Activated CD8-positive, alpha-beta T cell treated with anti-CD3 and anti-CD28 coated beads, Interleukin-2, amount 10 ng/mL, durations not matched to agents 7 days and 5 days (primary cell): ENCODE measurements at places on chromosomes 13 and 19.

DNA sequence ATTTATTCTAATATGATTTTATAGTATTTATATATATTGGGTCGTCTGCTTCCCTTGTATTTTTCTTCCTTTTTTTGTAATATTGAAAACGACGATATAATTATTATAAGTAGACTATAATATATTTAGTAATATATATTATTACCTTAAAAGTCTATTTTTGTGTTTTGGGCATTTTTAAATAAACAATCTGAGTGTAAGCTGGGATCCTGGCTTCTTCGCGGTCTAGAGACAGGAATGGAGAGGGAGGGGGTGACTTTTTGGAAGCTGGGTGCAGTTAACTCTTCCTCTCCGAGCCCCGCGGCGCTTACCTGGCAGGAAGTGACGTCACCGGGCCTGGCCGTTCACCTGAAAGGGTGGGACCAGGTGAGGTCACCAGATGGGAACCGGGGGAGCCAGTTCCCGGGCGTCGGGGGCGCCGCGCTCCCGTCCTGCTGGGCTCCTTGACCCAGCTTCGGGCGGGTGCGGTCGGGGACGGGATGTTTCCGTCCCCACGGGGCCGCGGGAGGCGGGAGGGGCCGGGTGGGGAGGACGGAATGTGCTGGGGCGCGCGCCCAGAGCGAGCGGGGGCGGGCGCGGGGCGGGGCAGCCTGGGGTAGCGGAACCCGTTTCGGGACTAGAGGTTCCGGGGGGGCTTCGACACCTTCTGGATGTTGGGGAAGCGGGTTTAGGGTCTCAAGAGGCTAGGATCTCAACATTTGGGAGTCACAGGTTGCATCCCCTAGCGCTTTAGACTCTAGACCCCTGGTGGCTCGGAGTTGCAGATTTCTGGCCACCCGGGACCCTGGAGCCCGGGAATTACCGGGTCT, 2.8 kb downstream of the ZFP36 start:
- peak; percentile 90 for DNase-seq

DNA sequence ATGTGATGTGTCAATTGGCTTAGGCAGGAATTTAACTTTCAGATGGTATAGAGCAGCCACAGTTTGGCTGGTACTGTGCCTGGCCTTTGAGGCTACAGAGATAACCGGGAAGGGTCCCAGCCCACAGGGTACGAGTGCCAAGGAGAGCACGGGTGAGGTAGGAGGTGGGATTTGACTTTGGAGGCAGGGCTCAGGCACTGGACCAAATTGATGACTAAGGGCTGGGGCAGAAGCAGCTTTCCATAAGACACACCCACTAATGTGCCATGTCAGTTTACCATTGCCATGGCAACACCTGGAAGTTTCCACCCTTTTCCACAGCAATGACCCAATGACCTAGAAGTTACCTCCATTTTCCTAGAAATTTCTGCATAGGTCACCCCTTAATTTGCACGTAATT, 466.2 kb downstream of the TSHZ3 start:
- DNase-seq: no peak

DNA sequence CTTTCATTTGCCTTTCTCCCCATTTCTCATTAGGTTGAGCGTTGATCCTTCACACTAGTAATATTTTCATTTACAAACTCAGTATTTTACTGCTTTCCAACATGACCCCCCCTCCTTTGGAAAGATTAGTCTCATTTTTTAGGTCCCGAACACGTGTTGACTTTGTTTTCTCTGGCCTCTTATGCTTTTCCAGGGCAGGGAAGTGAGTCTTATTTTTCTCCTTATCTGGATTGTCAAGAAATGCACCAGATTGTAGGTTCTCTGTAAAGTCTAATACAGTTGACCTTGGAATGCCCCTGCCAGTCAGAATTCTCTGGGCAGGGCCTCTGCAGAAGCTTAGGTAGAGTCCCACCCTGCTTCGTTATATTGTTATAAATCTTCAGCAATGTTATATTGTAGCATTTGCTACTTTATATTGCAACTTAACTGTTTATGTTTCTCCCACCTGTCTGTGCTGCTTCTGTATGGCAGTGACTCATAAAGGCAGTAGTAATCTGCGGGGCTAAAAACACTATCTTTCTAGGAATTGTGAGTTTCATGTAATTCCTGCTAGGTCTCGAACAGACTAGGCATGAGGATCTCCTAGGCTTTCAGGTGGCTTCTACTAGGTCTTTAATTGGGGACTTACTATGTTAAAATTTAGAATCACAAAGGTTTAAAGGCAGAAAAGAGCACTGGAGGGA, 2.0 kb downstream of the TDRD3 start:
- no peak for DNase-seq

DNA sequence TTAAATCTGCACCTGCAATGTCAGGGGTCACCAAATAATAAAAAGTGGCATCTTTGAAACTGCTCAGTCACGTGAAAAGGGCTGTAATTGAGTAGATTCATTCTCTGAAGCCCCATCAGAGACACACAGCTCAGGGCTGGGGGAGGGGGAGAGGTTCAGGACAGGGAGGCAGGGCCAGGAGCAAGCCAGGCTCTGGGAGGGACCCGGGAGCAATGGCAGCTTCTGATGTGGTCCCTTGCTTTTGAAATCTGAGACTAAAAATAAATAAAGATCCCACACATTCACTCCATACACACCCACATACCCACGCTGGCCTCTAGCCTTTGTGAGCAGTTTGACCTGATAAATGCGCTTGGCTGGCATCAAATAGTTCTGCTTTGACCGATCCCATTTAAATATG, 32.8 kb downstream of the GSX1 start:
- no peak for DNase-seq

DNA sequence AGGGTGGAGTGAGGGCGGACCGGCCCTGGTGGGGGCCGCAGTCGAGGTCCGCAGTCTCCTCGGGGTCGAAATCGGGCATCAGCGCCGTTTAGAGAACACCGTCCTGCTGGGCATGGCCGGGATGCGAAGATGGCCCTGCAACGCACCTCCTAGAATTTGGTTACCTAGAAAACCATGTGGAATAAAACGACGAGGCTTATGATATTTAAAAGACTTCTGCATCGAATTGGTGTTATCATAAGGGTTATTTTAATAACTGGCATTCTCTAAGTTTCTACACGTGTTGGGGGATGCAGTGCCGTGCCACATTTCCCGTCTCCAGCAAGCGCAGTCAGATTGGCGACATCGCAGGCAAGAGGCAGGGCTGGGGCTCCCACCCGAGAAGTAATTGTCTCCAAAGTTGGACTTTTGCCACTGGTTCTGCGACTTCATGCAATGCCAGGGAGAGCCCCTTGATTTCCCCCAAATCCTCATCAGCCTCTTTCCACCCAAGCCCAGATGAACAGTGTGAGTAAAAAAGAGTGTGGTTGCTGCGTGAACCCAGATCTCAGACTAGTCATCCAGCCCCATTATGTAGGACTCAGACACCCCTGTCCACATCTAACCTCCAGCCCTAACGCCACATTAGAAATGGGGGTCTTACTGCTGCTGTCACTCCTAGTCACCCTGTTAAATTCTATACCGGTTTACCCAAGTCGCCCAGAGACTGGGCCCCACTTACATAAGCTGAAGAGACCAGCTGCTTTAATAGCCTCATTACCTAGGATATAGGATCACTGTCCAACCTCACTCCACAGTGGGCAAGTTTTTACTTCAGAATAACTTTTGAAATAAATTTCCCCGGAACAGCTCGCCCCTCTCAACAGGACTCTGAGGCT, 571 bp upstream of the DHRS12 start:
- DNase-seq: peak; percentile 49

DNA sequence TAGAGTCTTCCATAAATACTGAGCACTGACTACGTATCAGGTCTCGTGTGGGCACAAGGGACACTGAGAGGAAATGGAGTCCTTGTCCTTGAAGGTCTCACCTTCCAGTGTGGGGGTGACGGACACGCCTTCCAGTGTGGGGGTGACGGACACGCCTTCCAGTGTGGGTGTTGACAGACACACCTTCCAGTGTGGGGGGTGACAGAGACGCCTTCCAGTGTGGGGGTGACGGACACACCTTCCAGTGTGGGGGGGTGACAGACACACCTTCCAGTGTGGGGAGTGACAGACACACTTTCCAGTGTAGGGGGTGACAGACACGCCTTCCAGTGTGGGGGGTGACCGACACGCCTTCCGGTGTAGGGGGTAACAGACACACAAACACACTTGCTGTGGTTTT, 14.3 kb upstream of the EDDM13 start:
- no peak for DNase-seq

DNA sequence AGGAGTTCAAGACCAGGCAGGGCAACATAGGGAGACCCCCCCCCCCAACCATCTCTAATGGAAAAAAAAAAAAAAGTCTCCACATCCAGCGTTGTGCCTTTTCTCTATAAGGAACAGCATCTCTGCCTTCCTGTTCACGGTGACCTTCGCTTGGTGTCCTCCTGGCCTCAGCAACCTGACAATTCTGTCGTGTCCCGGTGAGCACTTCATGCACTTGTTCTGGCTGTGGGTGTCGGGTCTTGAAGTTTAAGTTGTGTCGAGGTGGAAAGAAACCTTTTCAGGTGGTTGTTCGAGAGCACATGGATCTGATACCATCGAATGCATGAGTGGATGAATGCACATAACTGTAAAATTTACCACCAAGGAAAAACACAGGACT, 594 bp downstream of the ZNF559 start:
- no peak for DNase-seq

GRCh38 chr19:47514151-47514868, 553 bp downstream of the NAPA start:
- peak; percentile 29 for DNase-seq

- DNase-seq: no peak
Measured at GRCh38 chr19:10191347-10191746, 3.4 kb downstream of the DNMT1 start.

GRCh38 chr19:35155441-35155840, 906 bp downstream of the FXYD5 start:
- DNase-seq: peak; percentile 41

DNA sequence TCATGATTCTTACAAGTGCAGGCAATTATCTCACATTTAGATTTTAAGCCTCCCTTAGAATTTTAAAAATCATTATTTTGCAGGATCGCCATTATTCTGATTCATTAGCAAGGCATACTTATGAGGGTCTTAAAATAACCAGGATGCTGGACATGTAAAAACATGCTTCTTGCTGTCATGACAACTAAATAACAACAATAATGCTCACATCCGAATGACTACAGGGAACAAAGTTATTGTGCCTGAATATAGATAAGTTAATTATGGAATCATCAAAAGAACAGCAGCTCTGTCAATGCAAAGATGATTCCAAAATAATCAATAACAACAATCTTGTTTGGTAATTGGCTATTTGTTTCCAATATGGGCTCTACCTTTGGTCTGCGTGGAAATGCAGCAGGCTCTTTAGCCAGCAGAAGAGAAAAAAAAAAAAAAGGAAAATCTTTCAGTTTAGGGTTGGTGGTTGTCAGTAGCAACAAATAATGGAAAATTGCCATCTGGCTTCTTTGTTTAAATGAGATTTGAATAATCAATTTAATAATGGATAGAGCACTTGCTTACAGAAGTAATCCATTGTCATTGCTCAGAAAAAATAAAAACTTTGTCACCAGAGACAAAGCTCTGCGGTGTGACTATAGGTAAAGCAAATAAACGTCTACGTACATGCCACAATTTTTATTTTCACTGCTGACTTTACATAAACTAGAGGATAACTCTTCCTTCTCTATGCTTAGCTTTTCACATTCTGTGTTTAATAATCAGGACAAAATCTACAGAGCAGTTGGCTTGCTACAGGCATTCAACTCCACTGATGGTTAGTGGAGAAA, 468.9 kb upstream of the TSHZ3 start:
- DNase-seq: no peak

- DNase-seq: no peak
Measured at GRCh38 chr13:98370261-98370660, 193.2 kb upstream of the RNF113B start.

DNA sequence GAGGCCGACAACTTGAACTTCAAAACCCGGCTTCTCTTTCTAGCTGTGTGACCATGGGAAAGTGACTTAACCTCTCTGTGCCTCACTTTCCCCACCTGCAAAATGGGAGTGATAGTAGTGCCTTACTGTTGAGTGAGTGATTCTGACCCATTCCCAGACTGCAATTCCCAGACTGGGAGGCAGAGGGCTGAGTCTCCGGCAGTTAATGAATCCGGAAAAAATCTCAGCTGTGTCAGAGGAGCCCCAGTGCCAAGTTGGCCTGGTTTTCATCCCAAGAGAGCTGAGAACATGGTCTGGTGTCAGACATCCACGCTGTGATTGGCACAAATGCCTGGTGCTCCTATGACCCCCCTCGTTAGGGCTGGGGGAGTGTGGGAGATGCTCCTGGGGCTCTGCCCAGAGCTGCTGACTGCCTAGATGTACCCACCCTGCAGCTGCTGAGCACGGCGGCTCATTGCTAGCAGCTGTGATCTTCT, 50.0 kb downstream of the PIN1 start:
- DNase-seq: no peak

GRCh38 chr13:74289861-74290773, 155.9 kb upstream of the KLF12 start:
- peak; percentile 59 for DNase-seq

DNA sequence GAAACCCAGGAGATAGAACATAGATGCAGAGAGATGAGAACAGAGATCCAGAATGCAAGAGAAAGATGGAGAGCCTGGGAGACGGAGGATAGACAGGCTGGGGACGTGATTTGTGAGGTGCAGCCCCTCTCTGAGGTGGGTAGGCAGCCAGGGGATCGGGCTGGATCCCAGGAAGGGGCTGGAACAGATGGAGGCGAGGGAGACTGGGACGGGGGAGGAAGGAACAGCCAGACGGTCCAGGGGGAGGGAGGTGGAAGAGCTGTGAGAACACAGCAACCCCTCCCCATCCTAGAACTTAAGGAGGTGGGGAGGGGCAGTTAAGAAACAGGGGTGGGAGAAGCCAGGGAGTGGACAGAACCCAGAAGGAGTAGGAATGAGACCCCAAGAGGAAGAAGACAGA, 3.1 kb downstream of the SLC17A7 start:
- no peak for DNase-seq

GRCh38 chr13:25171517-25172302, at the start of gene AMER2:
Gene AMER2, minus strand, starts transcription at chr13:25172288. Its CDS starts 669 bp downstream, at chr13:25171619.
- peak; percentile 26 for DNase-seq
